ENCODE measurements at places on chromosomes 7 and 10.

DNA sequence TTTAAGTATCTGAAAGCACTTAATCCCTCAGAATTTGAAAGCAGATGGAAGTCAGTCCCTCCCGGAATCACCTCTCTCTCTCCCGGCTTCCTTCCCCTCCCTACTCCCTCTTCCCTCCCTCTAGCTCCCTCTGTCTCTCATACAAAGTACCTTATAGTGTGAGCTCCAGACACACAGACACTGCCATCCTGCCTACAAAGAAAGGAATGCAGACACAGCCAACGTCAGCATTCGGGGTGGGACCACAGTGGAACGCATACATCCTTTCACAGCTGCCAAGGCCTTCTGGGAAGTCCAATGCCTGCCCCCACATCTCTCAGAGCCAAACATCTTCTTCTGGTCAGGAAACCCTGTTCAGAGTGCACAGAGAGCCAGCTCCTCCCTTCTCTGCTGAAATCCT is 9.3 kb downstream of the NOD1 start:
- DNase-seq: no peak

DNA sequence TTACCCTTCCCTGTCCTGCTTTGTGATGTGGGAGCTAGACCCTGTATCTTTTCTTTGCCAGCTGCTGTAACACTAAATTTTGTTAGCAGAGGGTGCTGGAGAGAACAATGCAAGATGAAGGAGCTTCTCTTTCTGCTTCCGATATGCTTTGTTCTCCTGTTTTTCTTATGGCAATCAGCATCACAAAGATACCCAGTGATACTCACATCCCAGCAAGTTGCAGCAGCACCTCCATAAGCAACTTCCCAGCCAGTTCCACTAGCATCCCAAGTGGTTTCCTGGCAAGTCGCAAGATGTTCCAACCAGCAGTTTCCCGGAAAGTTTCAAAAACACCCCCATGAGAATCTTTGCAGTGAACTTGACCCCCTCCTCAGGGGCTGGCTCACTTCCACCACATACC is 148.6 kb downstream of the IMMP2L start:
- DNase-seq: no peak

DNA sequence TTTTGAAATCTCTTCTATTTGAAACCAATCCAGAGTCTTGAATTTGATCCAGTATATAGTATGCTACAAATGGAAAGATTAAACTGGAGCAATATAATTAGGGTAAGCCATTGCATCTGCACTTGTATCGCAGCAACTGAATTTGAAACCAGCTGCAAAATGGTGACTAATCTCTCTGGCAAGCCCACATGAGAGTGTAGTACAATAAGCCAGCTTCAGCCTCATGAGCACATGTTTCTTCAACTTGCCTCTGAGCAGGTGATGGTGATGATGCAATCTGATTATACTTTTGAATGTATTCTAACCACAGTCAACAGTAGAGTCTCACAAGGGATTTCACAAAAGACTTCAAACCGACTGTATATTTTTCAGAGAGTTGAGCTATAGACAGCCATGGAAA is 829 bp upstream of the RPA3 start:
- peak; percentile 76 for DNase-seq

- no peak for DNase-seq
These were observed 244.5 kb upstream of the ANKRD30A start for GRCh38 chr10:36880898-36881297.

DNA sequence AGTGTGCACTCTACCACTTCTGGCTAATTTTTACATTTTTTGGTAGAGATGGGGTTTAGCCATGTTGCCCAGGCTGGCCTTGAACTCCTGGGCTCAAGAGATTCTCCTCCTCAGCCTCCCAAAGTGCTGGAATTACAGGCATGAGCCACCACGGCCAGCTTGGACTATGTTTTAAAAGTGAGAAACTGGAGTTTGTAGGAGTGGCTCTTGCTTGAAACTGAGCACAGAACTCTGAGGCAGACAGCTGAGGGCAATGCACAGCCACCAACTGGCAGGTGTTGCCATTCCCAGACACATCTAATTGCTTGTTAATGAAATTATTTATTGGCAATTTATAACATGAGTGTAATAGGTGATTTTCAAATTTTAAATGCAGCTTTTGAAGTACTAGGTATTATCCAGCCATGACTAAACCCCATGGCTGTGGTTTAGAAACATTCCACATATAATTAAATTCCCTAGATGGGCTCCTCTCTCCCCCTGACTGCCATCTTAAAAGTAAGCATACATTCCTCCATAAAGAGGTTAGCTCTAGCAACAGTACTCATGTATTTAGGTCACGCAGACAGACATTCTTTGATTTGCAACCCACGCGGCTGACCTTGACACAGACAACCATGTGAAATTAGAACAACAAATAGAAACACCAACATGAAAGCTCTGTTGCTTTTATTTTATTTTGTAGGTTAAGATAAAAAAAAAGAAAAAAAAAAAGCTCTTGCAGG is 19.8 kb downstream of the PANK1 start:
- no peak for DNase-seq

GRCh38 chr7:144436500-144436899 is 33.0 kb upstream of the NOBOX start:
- DNase-seq: no peak

Data from GM20000 (cell line).